ENCODE measurements at places on chromosomes 7 and 10.

DNA sequence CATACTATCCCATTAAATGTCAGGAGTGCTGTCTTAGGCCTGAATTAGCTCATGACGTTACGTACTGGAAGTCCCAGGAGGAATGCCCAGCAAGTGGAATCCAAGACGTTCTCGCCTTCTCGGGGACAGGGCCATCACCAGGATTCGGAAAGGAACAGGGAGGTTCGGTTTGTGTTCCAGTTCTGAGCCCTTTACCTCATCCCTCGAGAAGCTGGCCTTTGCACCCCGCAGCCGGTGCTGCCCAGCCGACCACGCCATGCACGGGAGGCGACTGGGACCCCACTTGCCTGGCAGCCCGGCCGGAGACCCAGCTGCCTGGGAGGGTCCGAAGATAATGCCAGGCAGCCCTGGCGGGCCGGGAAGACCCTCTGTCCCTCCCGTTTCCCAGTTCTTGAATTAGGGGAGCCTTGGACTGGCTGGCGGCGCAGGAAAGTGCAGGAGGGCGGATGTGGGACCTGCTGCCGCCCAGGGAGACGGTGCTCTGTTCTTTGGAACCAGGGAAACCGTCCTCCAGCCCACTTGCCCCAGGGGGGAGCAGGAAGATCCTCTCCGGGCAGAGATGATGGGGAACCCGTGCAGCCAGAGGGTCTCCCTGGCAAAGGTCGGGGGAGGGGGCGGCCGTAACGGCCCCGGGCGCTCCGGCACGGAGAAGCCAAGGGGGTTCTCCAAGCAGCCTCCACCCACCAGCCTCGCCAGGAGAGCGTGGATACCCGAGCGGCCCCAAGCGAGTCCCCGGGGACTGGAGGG, 671 bp upstream of the CHST3 start:
- DNase-seq, result no peak

- no peak for DNase-seq
These were observed 1.5 kb downstream of the IL15RA start for GRCh38 chr10:5975641-5976473.

DNA sequence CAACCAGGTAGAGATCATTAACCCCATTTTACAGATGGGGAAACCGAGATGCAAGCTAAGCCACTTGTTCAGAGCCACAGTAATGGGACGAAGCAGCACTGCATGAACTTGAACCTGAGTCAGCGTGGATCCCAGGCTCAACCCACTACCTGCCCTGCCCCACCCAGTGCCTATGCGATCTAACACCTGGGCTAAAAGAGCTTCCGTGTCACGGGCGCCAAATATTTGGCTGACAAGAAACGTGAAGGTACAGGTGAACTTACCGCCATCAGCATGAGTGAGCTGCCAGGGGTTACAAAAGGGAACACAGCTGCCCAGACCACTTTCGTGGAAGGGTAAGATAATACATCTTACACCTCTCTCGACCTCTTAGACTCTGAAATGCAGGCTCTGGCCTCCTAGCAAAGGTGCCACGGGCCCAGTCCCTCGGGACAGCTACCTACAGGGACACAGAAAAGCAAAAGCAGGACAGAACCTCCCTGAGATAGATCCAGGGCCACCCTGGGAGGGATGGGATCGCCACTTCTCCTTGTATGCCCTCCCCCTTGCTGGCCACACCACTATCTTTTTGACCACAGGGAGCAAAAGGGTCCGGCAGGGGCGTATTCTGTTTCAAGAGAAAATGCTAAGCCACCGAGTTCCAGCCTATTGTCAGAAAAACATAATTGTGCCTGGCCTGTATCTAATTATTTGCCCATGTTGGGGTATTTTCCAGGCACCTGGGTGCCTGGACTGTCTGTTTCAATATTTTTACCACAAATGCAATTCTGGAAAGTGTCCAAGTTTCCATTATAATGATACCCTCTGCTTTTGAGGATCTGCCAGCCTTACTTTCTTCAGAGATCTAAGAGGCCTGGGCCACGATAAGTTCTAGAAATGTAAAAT, 6.4 kb downstream of the CHST15 start:
- DNase-seq, result no peak

DNA sequence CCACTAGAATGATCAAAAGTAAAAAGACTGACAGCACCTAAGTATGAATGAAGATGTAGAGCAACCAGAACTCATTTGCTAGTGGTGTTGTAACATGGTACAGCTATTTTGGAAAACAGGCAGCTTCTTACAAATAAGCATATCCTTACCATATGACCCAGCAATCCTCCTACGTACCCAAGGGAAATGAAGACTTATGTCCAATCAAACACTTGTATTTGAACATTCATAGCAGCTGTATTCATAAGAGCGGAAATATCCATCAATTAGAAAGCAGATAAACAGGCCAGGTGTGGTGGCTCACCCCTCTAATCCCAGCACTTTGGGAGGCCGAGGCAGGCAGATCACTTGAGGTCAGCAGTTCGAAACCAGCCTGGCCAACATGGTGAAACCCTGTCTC, 53.0 kb downstream of the KLRG2 start:
- DNase-seq, result no peak

- DNase-seq, result no peak
These were observed 135.1 kb downstream of the TAX1BP1 start for GRCh38 chr7:27875061-27875460.

DNA sequence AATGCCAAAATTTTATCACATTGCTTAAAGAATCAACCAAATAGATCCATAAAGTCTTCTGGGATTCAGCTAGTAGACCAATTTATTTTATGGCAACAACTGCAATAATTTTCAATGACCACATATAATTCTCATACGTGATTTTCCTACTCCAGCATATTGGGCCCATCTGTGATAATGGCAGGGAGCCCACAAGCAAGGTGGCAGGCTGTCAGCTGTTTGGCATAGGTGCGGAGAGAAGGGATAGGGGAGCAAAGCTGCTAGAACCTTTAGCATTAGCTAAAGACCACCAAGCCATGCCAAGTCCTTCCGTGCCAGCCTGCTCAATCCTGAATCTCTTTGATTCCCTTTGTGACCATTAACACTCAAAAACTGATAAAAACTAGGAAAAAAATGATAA, 721.2 kb downstream of the XPNPEP1 start:
- DNase-seq, result no peak

DNA sequence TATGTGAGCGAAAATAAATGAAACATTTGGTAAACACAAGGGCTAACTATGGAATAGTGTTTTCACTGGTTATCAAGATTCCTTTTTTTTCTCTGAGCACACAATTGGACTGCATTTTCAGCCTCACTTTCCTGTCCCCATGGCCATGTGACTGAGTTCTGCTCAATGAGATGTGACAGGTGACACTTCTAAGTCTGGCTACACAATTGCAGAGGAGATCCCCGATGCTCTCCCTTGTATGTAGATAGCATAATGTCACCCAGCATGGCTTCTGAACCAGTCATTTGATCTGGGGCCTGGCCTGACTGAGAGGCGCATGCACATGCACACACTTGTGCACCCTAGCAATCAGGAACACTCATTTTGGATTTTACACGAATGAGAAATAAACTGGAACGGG, 581.8 kb downstream of the GRID1 start:
- DNase-seq, result no peak

GRCh38 chr7:140674356-140674800, 1.6 kb downstream of the ADCK2 start:
- no peak for DNase-seq

- DNase-seq, result no peak
These were observed 10.9 kb downstream of the PAPSS2 start for GRCh38 chr10:87670586-87670985.

Data from Jurkat, Clone E6-1 (cell line).